Hematopoietic multipotent progenitor cell treated with erythropoietin and hydrocortisone succinate and interleukin-3 and kit ligand, for 6 days (in vitro differentiated cells): ENCODE measurements at places on chromosomes 16 and 17.

GRCh38 chr16:87828907-87829621 lies 40.2 kb downstream of the SLC7A5 start:
- no peak for DNase-seq

GRCh38 chr17:29612404-29613280 lies 10.1 kb downstream of the CORO6 start:
- no peak for DNase-seq

DNA sequence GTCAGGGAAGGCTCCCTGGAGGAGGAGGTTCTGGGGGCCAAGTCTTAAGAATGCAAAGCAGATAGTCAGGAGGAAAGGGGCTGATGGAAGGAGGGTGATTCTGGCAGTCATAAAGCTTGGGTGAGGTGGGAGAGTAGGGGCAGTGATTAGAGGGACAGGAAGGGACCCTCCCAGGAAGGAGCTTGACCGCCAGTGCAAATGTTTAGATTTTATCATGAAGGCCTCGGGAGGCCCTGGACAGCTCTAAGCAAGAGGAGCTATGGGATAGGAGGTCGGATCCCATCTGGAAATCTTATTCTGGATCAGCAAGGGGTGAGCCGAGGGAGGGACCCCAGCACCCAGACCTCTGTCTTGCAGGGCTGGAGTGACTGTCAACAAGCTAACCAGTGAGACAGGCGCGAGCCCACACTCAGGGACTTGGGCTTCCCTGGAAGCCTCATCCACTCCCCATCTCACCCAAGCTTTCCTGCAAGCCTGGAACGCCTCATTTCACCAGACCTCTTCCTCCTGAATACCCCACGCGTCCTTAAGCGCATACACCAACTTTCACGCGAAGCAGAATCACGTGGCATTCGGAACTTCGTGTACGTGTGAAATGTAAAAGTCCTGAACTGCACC lies 52.0 kb upstream of the CBX4 start:
- no peak for DNase-seq

- DNase-seq: no peak
Measured at GRCh38 chr17:17077861-17078732, 35.8 kb downstream of the MPRIP start.

- no peak for DNase-seq
Measured at GRCh38 chr17:81962499-81963441, 1.8 kb upstream of the NOTUM start.

- DNase-seq: no peak
Measured at GRCh38 chr16:85387171-85387507, 226.0 kb upstream of the GSE1 start.

GRCh38 chr17:64686705-64687104 lies 24.6 kb upstream of the SMURF2 start:
- no peak for DNase-seq

DNA sequence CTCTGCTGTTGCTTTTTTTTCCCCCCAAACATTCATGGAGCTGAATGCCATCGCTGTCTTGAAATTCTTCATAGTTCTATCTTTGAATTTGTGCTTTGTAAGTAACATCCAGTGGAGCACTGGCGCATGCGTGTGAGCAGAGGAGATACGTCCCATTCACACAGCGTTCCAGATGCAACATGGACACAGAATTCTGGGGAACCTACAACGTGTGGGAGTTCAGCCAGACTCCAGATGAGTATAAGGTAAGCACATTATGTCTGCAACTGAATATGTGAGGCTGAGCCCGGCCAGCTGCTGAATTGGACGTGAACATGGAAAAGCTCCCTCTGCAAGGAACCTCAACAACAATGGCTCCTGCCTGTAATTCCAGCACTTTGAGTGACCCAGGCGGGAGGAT lies 4.3 kb upstream of the ATP1B2 start:
- no peak for DNase-seq

- peak; percentile 59 for DNase-seq
Measured at GRCh38 chr16:23155445-23156049, 6.3 kb upstream of the USP31 start.

- no peak for DNase-seq
Measured at GRCh38 chr16:64084706-64085105, 1037.2 kb downstream of the CDH11 start.
